A549 treated with RU486 at 1 μM for 4 hours (cell line): ENCODE measurements at places on chromosomes 5 and 9. TPM values are rescaled to one million over a fixed set of nuclear protein-coding genes. Genes with fewer than 3 reads are reported as not detected.

Gene HTR1A
- total RNA-seq: not detected in 5 replicates

Gene ARSI
- 31.9 to 48.3 TPM (median 37.1 TPM) in 5 replicates for total RNA-seq

Gene PCDHGA1
- 0.31 to 0.42 TPM (median 0.35 TPM) in 5 replicates for total RNA-seq

Gene CBY3
- not detected in 5 replicates for total RNA-seq

Gene IL9
- total RNA-seq: not detected in 5 replicates
